ENCODE measurements at places on chromosomes 12 and 14. TPM values are rescaled to one million over a fixed set of nuclear protein-coding genes. Genes with fewer than 3 reads are reported as not detected.

DNA sequence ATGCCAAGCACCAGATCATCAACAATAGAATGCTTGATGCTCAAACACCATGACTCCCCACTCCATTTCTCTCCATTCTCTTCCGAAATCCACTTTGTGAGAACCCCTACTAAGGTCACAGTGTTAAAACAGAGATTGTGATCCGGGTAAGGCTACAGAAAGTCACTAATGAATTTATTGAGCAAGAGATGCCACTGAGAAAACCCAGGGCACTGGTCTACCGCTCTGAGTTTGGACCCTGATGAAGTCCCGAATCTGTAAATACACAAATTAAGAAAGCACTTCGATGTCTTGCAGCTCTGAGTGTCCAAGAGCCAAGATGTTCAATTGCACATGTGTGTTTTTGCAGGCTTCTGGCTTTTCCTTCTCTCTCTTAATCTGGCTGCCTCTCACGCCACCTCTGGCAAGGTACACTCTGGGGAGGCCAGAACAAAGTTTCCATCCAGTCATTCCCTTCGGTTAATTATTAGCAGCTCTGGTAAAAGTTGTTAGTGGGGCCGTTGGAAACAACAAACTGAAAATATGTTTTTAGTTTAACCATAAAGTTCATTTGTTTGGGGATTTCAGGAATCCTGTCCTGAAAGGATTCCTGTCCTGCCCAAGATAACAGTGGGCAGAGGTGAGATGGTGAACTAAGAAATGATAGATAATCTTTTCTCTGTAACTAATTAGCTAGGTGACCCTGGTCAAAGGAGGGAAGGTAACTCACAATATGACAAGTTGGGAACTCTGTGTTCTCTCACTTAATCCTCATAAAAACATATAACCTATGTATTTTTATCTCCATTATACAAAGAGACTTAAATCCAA is 75.4 kb downstream of the BTG1 start:
- no peak for DNase-seq

DNA sequence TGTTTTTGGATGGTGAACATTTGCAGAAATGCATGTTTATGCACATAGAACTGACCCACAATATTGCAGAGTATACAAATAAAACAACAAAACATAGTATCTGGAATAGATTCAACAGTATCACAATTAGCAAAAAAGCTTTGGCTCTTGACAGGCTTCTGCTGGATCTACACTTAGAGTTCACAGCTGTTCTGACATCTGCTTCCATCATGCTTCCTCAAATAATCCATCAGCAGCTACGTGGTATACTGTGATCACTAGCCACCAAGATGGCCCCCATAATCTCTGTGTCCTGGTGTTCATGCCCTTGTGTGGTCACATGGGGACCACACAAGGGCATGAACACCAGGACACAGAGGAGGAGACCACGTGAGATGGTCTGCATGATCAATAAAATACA is 166.6 kb upstream of the CCDC198 start:
- DNase-seq, result no peak

DNA sequence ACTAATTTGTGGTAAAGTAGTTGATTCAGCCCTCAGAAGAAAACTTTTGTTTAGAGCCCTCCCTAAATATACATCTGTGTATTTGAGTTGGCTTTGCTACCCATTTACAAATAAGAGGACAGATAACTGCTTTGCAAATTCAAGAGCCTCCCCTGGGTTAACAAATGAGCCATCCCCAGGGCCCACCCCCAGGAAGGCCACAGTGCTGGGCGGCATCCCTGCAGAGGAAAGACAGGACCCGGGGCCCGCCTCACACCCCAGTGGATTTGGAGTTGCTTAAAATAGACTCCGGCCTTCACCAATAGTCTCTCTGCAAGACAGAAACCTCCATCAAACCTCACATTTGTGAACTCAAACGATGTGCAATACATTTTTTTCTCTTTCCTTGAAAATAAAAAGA is 2.7 kb downstream of the FZD10 start:
- DNase-seq, result no peak

- peak; percentile 67 for DNase-seq
Observed at GRCh38 chr14:92945959-92946846, 23.3 kb downstream of the CHGA start.

The SDSL gene
- total RNA-seq, result 9.1 TPM

The GTF2A1 gene
- total RNA-seq, result 31.9 TPM

DNA sequence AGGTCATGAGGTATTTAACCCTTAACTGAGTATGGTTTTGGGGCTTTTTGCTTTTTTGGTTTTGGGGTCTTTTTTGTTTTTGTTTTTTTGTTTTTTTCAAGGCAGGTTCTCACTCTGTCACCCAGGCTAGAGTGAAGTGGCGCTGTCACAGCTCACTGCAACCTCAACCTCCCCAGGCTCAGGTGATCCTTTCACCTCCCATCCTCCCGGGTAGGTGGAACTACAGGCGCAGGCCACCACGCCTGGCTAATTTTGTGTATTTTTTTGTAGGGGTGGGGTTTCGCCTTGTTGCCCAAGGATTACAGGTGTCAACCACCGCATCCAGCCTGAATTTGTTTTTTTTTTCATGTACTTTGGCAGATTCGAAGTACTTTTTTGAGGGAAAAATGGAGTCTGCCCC is 19.9 kb downstream of the RAP1B start:
- no peak for DNase-seq

- no peak for DNase-seq
Observed at GRCh38 chr14:93974833-93975232, 1.5 kb downstream of the ASB2 start.
